ENCODE measurements at places on chromosomes 11 and 22.

- DNase-seq, result no peak
Measured at GRCh38 chr11:15563054-15563453, 448.3 kb downstream of the INSC start.

DNA sequence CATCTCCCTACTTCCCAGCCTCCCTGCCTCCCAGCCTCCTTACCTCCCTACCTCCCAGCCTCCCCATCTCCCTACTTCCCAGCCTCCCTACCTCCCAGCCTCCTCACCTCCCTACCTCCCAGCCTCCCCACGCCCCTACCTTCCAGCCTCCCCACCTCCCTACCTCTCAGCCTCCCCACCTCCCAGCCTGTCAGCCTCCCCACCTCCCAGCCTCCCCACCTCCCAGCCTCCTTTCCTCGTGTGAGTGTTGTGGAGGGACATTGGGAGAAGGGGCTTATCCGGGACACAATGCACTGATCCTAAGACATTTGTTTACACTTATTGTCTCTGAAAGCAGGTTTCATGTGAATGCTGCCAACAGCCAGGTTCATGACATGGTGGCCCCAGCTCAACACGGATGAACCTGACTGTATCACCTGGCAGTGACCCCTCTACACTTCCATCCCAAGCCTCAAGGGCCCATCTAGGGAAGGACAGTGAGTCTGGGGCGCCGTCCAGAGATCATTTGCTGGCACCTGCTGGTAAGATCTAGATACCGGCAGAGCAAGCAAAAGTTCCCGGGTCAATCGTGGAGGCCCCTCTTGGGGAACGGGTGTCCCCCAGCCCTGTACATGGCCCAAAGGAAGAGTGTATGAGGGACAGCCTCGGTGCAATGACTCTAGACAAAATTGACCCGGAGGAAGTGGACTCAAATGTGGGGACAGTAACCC is 34.5 kb upstream of the TH start:
- no peak for DNase-seq

DNA sequence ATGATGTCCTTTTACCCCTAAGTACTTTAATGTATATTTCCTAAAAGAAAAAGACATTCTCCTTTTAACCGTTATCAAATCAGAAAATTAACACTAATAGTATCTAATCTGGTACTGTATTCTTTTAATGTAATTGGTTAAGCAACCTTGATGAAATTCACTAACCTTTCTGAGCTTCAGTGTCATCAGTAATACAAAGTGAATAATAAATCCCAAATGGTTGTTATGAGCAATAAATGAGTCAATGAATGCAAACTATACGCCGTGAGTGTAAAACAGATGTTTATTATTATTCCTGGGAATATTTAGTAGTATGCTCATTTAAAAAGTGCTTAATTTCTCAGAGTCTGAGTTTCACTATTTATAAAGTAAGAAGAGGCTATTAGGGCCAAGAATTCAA is 21.5 kb downstream of the UEVLD start:
- no peak for DNase-seq

- no peak for DNase-seq
Measured at GRCh38 chr22:33875316-33875715, 45.0 kb downstream of the LARGE1 start.

GRCh38 chr22:19782533-19782932 is 22.0 kb downstream of the TBX1 start:
- DNase-seq, result no peak

- no peak for DNase-seq
Measured at GRCh38 chr22:46894851-46895640, 132.6 kb downstream of the TBC1D22A start.

DNA sequence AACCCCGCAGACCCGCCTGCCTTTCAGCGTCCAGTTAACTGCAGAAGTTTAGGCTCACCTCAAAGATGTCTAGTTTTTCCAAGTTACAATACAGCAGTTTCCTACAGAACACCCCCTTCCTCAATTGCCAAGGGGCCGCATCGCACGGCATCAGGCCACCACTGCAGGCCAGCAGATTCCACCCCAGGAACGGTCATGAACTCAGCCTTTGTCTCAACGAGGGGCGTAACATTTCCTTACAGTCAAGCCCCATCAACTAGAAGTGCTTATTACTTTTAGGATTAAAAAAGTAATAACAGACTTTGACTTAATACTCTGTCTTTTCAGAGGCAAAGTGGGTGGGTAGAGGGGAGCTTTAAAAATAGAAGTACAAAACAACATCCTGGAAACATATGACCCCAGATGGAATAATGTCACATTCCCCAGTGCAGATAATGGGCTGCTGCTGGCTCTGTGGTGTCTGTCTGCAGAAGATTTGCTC is 36.3 kb downstream of the PPP2R1B start:
- DNase-seq, result no peak

GRCh38 chr22:49953027-49953679 is 7.4 kb upstream of the PIM3 start:
- DNase-seq, result no peak

GRCh38 chr22:32336771-32337424 is 20.8 kb upstream of the RFPL3 start:
- DNase-seq, result no peak

DNA sequence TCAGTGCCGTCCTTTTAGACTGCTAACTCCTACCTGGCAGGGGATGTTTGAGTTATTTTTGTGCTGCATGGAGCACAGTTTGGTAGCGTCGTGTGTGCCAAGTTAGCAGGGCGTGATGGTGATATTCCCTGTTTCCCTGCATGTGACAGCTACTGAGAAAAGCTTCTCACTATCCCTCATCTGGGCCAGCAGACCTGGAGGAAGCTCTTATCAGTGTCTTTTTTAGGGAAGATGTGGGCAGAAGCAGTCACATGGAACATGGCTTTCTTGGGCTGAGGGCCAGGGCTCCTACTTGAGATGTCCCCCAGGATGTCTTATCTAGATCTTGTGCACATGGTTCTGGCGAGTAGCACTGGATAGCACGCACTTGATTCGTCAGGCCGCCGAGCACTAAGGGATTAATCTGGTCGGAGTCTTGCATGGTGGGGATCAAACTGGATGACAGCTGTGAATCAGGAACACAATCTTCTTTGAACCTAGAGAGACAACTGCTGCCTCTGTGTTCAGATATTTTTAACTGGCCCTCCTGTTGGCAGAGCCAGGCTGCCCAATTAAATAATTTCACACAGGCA is 33.8 kb downstream of the TECTA start:
- no peak for DNase-seq

GRCh38 chr22:42544686-42545085 is 9.1 kb upstream of the SERHL2 start:
- no peak for DNase-seq

DNA sequence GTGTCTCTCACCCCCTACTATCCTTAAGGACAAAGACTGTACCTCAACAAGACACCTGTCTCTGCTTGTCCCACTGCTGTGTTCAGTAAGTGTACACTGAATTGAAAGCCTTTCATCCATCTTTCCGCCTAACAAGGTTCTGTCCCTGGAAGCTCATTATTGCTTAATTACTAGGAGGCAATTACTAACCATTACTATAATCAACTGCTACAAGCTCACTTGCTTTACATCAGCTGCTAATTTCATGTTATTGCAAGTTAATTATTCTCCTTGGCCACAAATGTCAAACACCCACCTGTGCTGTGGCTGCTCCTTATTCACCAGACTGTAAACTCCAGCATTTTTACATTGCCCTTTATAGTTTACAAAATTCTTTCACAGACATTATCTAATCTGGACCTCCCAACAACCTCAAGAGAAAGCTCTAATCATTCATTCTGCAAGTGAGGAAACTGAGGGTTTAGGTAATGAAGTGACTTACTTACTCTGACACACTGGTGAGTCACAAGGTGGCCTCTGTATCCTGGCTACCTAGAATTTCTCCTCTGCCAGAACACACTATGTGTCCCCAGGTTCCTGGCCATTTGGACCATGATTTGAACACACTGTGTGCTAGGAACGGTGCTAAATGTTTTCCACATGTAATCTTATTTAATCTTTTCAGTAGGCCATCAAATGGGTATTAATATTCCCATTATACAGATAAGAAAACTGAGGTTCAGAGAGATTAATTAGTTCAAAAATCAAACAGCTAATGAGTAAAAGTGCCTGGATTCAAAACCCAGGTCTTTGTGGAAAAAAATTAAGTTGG is 66.7 kb downstream of the RAB30 start:
- no peak for DNase-seq

GRCh38 chr11:117580866-117581265 is 216.2 kb downstream of the DSCAML1 start:
- DNase-seq, result no peak

DNA sequence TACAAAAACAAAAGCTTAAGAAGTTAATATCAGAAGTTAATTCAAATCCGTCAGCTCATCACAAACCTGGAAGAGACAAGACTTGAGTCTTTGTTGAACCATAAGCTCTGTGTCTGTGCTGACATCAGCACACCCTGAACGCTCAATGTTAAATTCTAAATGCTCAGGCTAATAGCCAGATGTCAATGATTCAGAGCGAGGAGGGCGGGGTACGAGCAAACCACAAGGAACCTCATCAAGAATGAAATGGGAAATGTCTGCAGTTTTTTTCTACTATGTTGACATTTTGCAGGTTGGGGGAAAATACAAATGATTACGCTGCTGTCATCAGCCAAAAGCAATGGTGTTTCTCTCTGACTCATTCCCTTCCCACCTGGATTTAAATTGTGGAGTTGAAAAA is 1057.2 kb downstream of the NTM start:
- DNase-seq, result no peak

DNA sequence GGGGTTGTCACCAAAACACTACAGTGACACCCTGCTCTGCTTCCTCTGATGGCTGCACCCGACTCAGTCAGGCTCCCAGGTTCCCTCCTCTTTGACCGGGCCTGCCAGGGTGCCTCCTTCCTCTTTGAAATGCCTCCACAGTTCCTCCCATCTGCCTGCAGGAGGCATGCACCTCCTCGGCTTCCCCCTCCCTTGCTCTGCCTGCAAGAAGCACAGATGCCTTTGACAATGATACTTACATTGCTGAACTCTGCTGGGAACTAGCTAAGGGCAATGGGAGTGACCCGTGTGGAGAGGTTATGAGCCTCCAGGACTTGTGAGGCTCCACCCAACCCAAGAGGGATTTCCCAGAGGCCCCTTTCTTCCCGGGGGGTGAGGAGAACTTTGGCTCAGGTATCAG is 674.1 kb downstream of the OPCML start:
- no peak for DNase-seq

- no peak for DNase-seq
Measured at GRCh38 chr11:78078218-78079167, 1.2 kb downstream of the NDUFC2 start.

- DNase-seq, result peak; percentile 50
Measured at GRCh38 chr11:123707606-123708205, 33.8 kb downstream of the ZNF202 start.

GRCh38 chr11:128934926-128935325 is 7.7 kb downstream of the TP53AIP1 start:
- no peak for DNase-seq

DNA sequence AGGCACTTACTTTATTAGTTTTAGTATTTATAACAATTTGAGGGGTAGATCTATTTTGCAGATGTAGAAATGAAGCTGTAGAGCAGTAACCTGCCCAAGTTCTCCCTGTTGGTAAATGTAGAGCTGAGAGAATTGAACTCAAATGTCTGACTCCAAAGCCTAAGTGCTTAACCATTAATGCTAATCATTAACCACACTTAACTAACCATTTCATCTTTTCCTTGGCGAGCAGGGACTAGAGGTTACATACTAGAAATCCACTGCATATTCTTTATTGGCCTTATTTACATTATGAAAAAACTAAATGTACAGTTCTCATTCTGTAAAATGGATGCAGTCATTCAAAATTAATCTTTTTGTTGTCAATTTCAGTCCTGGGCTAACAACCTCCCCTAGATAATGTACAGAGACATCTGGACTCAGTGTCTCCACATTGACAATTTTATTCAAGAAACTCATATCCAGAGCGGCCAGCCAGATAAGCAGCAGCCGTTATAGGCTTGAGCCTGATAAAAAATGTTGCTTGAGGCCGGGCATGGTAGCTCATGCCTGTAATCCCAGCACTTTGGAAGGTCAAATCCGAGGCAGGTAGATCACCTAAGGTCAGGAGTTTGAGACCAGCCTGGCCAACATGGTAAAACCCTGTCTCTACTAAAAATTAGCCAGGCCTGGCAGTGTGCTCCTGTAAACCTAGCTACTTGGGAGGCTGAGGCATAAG is 76.7 kb upstream of the PICALM start:
- DNase-seq, result no peak

DNA sequence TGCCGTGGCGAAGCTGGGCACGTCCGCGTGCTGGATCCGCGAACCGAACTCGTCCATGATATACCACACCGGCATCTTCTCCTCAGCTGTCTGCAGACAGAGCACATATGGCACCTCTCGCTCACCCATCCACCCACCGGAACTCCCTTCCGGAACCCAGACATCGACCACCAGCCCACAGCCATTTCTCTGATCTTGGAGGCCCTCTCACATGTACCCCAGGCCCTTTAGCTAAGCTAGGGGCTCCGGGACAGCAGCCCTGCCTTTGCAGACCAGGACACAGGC is 7.1 kb downstream of the TTLL12 start:
- no peak for DNase-seq

- no peak for DNase-seq
Measured at GRCh38 chr11:133747409-133747808, 97.9 kb downstream of the SPATA19 start.

DNA sequence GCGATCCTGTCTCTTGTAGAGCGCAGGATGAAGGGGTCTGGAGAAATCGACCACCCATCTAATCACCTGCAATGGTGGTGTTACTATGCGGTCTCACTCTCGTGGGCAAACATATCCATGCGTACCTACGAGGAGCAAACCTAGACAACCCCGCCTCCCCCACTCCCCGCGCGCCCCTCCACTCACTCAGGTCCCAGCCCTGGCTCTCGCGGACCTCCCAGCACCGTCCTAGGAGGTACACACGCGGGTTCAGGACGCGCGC is 887 bp downstream of the TRPC6 start:
- no peak for DNase-seq

DNA sequence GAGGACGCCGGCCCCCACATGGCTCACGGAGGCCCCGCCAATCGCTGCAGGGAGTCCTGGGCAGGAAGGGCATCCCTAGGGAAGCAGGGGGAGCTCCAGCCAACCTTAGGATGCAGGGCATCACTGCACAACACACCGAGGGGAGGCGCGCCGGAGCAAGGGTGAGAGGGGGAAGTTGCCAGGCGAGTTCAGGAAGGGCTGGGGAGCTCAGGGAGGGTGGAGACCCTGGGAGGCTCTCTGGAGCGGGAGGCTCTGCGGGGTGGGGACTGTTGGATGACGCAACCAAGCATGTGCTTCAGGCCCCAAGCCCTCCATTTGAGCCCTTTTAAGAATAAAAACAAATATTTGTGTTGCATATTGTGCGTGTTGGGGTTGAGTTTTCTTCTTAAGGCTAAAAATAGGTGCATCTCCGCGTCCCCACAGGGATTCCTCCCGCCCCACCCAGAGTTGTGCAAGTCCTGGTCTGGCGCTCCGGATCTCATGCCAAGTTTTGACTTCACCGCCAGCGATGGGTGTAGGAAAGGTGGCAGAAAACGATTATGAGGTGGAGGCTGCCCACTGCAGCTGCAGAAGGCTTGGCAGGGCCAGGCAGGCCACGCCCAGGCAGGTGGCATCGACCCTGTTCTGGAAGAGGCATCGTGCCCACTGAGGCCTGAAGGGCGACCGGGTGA is 65.2 kb downstream of the WNT7B start:
- no peak for DNase-seq

- DNase-seq, result no peak
Measured at GRCh38 chr11:130427581-130428315, 661 bp downstream of the ADAMTS8 start.

GRCh38 chr11:126084608-126084912 is 21.9 kb upstream of the CDON start:
- no peak for DNase-seq

GRCh38 chr11:6745018-6745417 is 26.8 kb downstream of the OR2AG2 start:
- no peak for DNase-seq

All from activated CD4-positive, alpha-beta T cell treated with anti-CD3 and anti-CD28 coated beads, Interleukin-2, amount 50 U/mL, for 4 hours (primary cell).